ENCODE measurements at places on chromosomes 7 and 10.
A peak's percentile ranks its signal among the peaks of the same experiment; 100 is the strongest.

DNA sequence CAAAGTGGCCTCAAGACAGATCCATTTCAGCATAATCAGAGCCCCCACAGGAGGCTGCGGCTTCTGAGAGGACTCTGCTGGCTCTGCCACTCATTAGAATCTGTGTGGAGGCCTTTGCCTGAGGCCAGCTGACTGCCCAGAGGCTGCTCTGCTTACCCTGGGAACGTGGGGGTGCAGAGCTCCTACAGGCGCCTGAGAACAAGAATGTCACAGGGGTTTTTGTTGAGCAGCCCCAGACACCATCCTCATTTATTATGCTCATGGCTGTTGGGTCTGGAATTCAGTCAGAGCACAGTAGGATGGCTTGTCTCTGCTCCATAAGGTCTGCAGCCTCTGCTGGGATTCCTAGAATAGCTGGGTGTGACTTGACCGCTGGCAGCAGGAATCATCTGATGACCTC, 101.8 kb upstream of the GDF10 start:
- no peak for DNase-seq

DNA sequence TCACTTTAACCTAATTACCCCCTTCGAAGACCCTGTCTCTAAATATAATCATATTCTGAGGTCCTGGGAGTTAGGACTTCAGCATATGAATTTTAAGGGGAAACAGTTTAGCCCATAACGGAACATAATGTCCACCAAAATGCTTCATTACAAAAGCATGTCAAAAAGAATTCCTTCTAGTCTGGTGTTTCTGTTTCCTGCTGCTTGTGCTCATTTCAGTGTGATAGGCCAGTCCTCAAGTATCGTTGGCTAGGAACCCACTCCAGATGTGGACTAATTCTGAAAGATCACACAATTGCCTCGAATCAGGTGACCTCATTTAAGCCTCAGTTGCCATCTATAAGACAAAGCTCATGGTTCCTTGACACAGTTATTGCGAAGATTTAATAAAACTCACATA, 29.6 kb downstream of the INPP5F start:
- DNase-seq = no peak

DNA sequence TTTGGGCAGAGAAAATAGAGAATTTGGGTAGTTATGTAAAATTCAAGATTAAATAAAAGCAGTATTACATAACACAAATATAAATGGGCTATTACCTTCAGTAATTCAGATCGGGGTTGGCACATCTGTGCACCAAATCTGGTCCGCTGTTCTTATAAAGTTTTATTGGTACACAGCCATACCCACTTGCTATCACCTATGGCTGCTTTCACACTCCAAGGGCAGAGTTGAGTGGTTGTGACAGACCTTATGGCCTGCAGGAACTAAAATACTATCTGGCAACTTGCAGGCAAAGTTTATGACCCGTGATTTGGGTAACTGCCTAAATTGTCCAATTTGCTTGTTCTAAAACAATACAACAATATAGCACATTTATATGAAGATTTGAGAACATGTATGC, 249.3 kb downstream of the DIP2C start:
- no peak for DNase-seq

DNA sequence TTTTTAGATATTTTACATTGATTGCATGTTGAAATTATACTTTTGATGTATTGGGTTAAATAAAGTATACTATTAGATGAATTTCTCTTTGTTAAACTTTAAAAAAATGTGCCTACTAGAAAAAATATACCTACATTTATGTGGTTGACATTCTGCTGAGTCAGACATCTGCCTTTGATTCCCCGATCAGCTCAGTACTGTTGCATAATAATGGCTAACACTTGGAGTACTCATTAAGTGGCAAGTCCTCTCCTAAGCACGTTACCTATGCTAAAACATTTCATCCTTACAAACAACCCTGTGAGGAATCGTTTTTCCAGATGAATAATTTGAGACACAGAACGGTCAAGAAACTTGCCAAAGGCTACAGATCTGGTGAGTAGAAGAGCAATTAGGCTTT, 14.0 kb upstream of the SEM1 start:
- DNase-seq = no peak

GRCh38 chr10:71454347-71454746, 57.6 kb downstream of the CDH23 start:
- no peak for DNase-seq

DNA sequence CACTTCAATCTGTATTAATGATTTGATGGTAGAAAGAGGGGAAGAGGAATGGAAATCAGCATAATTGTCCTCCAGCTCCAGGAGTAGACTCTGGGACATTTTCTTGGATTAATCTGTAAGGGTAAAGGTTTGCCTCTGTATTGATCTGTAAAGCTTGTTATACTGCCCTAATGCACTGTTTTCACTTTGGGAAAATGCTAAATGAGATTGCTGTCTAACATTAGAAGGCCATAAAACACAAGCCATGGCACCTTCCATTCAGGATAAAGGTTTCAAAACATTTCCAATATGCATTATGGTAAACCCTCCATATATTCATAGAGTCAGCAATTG, 222.8 kb upstream of the PLXNA4 start:
- no peak for DNase-seq

DNA sequence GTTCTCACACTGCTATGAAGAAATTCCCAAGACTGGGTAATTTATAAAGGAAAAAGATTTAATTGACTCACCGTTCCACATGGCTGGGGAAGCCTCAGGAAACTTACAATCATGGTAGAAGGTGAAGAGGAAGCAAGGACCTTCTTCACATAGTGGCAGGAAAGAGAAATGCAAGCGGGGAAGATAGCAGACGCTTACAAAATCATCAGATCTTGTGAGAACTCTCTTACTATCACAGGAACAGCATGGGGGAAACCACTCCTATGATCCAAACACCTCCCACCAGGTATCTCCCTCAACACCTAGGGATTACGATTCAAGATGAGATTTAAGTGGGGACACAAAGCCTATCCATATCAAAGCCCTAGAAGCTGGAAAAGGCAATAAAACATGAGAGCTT, 130.8 kb downstream of the MDFIC start:
- DNase-seq = no peak

DNA sequence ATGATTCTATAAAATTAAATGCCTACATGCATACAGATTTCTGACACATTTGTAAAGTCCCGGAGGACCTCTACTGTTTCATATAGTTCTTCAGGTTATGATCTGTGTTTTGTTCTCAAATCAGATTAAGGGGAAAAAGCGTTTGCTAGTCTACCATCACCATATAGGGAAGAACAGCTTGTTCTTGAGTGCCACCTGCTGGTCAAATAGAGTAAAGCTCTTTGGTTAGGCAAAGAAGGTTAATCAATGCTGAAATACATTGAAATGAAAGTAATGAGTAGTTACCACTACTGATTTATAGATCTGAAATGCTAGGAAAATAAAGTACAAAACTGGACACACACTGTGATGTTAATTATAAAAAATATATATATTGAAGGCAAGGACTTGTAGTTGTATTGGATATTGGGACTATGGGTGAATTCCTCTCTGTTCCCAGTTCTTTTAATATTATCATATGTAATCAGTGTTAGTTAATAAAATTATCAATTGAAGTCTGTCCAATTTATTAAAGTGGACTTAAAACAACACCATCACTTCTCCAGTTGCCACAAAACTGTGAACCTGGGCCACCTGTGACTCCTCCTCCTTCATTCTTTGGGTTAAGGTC, 72.6 kb upstream of the PDLIM1 start:
- DNase-seq = peak; percentile 89

GRCh38 chr7:51278797-51279196, 37.8 kb downstream of the COBL start:
- no peak for DNase-seq

DNA sequence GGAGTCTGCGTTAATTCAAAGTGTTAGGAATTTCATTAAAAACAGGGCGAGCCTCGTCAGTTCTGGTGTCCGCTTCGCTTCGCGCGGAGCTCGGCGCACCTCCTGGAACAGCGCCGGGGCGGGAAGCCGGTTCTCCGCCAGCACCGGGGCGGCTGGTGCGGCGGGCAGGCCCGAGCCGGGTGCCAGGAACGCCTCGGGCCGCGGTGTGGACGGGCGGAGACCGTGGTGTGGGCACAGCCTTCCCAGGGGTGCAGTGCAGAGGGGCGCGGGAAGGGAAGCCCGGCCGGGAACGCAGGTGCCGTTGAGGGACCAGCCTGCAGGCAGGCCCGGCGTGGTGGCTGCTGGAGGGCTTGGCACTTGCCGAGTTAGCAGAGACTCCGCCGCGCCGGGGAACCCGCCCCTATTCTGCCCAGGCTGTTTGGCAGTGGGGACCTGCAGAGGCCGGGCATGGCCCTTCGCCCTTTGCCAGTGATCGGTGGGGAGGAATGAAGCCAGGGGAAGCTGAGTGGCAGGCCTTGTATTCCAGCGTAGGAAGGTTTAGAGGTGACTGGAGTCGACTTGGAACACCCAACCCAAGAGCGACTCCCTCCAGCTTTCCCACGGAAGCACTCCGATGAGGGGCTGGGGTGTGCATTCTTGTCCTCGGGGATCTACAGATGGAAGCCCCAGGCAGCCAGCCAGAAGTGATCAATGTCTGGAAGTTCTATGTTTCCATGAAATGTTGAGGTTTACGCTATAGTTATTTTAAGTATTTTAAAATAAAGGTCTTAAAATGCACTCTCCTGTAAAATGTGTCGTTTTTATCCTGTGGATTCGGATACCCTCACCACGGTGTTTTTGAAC, 945 bp upstream of the RHEB start:
- peak; percentile 60 for DNase-seq

DNA sequence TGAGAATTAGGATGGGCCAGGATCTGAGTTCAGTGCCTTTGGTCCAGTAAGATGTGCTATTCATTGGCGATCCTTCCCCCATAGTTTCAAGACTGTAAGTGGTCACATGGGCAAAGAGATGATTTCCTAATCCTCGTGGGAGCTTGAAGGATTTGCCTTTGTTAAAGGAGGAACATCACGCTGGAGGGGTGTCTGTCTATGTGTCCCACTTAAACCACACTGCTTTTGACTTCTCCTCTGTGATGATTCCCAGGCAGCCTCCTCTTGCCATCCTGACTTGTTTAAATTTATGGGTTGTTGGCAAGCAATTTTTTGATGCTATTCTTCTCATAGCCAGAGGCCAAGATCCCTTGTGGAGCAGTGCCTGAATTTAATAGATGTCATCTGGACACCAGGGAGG, 154.0 kb downstream of the TCF7L2 start:
- DNase-seq = no peak

DNA sequence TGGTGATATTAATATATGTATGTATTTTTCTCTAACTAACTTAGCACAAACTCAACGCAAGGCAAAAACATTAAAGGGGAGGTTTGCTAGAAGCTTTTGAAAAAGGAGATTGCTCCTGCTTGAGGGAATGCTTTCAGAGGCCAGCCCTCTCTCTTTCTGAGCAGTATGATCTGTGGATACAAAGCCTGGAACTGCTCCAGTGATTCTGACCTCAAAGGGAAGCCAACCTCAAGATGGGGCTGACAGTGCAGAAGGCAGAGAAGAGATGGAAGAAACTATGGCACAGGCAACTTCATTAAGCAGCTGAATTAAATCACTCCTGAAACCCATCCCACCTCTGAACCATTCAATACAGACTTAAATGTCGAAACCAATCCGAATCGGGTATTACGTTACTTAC, 102.4 kb downstream of the USP6NL start:
- peak; percentile 28 for DNase-seq

GRCh38 chr10:132385721-132386418, 11.1 kb upstream of the PWWP2B start:
- no peak for DNase-seq

GRCh38 chr7:157637216-157637949, 300.6 kb downstream of the DNAJB6 start:
- DNase-seq = no peak

DNA sequence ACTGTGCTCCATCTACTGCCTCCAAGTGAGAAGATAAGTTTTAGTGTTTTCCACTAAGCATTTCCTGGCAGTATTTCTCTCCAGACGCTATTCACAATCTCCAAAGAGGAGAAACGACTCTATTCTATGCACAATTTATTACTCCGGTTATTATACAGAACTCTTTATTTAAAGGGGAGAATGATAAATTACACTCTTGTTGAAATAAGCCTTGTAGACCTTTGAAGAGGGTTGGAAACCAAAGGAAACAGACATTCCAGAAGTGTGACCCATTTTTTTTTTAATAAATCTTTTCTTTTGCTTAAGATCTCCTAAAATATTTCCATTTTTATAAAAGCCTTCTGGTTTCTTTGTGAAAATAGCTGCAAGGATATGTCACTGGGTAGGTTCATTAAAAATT, 76.1 kb upstream of the HDAC9 start:
- no peak for DNase-seq

DNA sequence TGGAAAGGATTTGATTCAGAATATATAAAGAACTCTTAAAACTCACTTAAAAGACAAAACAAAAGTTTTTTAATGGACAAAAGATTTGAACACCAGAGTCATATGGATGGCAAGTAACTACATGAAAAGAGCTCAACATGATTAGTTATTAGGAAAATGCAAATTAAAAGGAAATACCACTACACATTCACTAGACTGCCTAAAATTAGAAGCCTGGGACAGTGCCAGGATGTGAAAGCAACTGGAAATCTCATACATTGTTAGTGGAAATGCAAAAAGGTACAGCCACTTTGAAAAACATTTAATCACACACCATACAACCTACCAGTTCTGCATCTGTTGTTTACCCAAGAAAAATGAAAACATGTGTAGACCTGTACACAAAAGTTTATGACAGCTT, 48.8 kb downstream of the RALA start:
- DNase-seq = no peak

DNA sequence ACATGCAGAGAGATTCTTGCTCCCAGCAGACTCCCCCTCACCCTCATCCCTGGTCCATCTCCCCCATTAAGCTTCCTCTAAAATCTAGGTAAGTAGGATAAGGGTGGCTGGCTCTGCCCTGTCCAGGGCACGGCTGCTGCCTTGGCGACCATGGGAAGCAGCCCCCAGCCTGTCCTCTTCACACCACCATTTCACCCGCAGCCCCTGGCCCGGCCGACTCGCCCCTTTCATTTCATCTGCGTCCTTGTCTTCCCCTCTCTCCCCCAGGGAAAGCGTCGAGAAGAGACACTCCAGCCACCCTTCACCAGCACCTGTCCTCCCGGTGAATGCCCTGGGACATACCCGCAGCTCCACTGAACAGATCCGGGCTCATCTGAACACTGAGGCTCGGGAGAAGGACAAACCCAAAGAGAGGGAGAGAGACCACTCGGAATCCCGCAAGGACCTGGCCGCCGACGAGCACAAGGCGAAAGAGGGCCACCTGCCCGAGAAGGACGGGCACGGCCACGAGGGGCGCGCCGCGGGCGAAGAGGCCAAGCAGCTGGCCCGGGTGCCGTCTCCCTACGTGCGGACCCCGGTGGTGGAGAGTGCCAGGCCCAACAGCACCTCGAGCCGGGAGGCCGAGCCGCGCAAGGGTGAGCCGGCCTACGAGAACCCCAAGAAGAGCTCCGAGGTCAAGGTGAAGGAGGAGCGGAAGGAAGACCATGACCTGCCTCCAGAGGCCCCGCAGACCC, 342.3 kb upstream of the GALNT17 start:
- no peak for DNase-seq

DNA sequence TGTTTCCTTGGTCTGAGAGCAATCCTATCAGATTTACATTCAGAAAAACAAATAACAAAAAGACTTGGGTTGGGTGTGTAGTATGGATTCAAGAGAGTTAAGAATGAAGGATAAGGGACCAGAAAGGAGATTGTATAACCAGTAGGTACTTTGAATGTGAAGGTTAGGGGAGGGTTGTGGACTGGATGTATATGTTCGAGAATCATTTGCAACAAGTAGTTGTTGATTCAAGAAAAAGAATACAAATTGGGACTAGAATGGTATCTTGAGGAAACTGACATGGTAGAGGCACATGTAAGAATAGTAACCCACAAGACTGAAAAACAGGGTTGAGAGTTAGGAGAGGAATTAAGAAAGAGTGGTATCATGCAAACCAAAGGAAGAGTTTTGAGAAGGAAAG, 240.0 kb upstream of the PPP1R3A start:
- DNase-seq = no peak

GRCh38 chr7:2893411-2893861, 49.3 kb upstream of the GNA12 start:
- no peak for DNase-seq
